NCI-H510A treated with DMSO at 0.1 percent for 48 hours (cell line): ENCODE measurements at places on chromosomes 6 and 20.

DNA sequence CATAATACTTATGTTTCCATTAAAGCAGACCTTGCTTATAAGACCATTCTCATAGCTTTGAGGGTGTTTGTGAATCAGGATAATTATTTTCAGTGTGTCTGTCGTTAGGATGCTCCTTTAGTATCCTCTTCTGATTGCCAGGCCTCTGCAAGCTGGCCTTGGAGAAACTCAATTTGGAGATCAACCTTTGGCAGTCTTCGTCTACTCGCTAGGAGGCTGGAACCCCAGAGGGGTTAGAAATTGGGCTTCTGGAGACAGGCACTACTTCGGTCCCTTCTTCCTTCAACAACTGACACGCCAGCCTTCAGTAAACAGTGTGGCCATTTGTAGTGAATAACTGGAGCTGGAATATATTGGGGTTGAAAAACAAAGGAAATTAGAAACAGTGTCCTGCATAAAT, 100.8 kb upstream of the CITED2 start:
- no peak for DNase-seq

DNA sequence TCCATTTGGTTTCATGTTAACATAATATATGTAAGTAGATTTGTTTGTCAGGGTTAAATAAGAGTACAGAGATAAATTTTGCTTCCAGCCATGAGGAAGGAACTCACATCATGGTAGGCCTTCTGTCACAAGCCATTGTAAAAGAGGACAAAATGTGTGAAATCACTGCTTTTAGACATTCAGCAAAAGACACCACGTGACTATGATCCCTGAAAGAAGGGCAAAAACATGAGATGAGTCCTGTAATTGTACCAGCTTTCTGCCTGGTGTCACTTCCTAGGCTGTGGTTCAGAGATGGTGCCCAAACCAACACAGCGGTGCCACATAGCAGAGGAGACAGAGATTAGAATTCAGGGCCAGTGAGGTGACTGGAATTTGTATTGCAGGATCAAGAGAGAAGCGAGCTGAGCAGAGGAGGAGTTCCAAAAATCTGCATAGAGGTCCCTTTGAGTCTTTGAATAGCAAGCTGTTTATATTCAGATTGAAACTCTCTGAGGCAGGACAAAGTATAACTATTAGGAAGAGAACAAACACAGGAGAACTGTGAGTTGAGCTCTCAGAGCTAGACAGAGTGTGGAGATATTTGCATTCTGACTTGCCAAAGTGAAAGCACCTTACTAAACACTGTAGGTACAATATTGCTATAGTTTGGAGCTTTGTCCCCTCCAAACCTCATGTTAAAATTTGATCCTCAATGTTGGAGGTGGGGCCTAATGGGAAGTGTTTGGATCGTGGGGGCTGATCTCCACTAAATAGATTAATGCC, 52.6 kb upstream of the PDE7B start:
- no peak for DNase-seq

DNA sequence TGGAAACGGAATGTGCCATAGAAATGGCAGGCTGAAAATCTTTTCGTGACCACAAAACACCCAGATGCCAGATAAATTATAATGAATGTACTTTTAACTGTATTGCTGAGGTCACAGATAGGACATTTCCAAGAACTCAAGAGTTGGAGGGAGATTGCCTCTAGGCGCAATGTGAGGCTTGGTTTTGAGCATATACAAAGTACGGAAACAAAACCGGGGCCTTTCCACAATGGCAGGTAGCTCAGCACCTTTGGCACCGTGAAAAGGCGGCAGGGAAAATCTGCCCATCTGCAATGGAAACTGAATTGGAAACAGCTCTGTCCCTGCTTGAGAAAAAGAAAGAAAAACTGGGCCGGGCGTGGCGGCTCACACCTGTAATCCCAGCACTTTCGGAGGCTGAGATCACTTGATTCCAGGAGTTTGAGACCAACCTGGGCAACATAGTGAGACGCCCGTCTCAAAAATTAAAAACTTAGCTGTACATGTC, 10.5 kb upstream of the C20orf144 start:
- no peak for DNase-seq

- no peak for DNase-seq
Observed at GRCh38 chr6:143941852-143942627, 66.0 kb downstream of the PLAGL1 start.

DNA sequence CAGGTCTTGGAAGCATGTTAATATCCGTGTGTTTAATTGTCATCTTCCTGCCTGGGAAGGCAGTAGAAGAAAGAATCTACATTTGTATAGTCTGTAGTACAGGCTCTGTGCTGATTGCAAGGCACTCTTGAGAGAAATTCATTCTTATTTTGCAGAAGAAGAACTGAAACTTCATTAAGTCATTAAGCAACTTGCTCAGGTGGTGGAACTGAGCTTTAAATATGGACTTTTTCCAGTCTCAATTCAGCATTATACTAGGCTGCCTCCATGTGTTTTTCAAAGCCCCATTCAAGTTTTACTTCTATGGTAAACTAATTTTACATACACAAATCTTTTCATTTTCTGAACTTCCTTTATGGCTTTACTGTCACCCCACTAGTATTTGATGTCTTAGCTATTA, 18.7 kb downstream of the ZNF451 start:
- no peak for DNase-seq

GRCh38 chr20:50450881-50451752, 59.1 kb upstream of the PTPN1 start:
- no peak for DNase-seq
